ENCODE measurements at places on chromosomes 1 and 21.
A peak's percentile ranks its signal among the peaks of the same experiment; 100 is the strongest.

- DNase-seq, result no peak
These were observed 44.1 kb upstream of the BCL10 start for GRCh38 chr1:85320371-85321131.

DNA sequence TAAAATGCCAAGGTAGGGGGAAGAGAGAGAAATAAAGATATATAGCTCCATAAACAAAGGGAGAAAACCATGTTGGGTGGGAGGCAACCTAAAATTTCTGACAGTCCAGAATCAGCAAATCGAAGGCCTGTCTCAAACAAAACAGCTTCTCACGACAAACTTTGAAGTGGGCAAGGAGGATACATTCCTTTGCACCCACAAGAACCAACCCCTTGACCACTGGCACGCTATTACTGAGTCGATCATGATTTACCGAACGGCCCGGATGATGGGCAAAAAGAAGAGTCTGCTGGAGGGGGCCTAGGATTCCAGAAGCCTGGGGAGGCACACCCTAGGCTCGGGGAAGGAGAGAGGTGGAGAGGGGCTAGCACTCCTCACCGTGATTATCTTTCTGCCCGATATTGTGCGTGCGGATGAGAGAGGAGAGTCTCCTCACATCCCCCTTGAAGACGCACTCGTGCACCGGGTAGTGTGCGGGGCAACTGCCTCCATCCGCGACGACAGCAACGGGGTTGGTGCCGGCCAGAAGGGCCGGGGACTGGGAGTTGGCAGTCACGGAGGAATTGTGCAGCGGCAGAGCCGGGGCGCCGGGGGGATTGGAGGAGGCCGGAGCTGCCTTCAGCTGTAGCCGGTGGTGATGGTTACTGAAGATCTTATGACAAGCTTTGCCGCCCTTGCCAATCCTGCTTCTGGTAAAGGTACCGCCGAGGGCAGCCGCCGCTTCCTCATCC lies 756 bp downstream of the ANKRD13C start:
- DNase-seq, result no peak

DNA sequence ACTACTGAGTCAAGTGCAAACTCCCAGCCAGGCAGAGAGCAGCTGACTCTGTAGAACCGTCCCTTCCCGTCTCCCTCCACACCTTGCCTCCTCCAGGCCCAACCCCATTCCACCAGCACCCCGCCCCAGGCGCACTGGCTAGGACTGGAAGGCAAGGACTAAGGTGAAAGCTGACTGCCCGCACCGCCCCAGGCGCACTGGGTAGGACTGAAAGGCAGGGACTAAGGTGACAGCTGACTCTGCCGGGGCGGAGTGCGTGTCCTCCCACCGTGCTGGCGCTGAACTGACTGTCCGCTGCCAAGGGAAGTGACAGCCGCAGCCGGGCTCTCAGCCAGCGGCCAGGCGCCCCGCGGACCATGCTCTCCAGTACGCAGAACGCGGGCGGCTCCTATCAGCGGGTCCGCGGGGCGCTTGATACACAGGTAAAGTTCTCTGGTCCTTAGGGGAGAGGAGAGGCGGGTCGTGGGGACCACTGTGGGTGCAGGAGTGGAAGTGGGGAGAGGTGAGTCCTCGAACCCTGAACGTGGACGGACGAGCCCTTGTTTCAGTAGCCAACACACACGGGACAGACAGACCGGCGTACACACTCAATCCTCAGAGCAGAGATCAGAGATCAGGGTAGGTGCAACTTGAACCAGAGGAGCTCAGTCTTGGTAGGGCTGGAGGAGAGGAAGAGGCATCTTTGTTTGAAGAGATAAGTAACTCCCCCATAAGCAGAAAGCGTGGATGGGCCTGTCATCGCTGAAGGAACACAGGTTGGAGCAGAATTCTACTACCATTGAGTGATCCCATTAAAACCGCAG lies 58.0 kb downstream of the RBM11 start:
- no peak for DNase-seq

- DNase-seq, result no peak
These were observed 201.1 kb upstream of the C1orf87 start for GRCh38 chr1:60274422-60275290.

GRCh38 chr1:9538669-9539164 lies 548 bp upstream of the SLC25A33 start:
- no peak for DNase-seq

- DNase-seq, result peak; percentile 21
These were observed 135.5 kb downstream of the HIVEP3 start for GRCh38 chr1:41783189-41783639.

- DNase-seq, result no peak
These were observed 33.4 kb upstream of the KAZN start for GRCh38 chr1:14565090-14565489.

GRCh38 chr21:39144191-39144590 lies 39.1 kb downstream of the PSMG1 start:
- no peak for DNase-seq

DNA sequence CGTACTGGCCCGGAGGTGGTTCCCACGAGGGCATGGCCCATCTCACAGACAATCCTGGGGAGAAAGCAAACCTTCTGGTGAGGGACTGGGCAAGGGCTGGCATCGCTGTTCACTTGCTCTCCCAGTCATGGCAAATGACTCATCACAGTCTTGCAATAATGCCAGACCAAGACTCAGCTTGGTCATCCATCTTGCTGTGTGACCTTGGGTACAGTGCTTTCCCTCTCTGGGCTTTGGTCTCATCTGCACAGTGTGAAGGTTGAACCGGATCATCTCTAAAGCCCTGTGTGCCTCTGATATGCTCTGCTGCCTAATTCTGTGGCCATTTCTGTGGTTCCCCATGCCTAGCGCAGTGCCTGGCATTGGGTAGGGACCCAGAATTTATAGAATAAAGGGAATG lies 143.6 kb upstream of the CD34 start:
- no peak for DNase-seq

- no peak for DNase-seq
These were observed 1191.0 kb upstream of the NCAM2 start for GRCh38 chr21:19807201-19807600.

DNA sequence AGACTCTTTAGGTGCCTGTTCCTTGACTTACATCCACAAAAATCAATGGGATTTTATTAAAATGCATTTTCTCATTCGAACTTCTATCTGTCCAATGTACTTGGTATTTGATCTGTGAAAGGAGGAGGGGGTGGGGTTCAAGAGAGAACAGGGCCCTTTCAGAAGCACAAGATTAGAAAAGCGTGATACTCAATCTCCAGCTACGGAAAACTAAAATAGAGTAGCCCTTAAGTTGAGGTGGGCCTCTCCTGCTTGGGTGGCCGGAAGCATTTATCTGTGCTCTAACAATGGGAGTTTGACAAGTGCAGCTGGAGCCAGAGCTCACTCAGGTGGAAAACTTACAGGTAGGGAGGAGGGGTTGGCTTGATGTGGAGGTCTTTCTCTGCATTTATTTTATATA lies 462 bp upstream of the RXRG start:
- no peak for DNase-seq

GRCh38 chr1:53557369-53557768 lies 98.2 kb downstream of the DMRTB1 start:
- no peak for DNase-seq

GRCh38 chr1:224273641-224274040 lies 56.3 kb downstream of the NVL start:
- no peak for DNase-seq

GRCh38 chr1:71427066-71427465 lies 346.2 kb upstream of the ZRANB2 start:
- no peak for DNase-seq

DNA sequence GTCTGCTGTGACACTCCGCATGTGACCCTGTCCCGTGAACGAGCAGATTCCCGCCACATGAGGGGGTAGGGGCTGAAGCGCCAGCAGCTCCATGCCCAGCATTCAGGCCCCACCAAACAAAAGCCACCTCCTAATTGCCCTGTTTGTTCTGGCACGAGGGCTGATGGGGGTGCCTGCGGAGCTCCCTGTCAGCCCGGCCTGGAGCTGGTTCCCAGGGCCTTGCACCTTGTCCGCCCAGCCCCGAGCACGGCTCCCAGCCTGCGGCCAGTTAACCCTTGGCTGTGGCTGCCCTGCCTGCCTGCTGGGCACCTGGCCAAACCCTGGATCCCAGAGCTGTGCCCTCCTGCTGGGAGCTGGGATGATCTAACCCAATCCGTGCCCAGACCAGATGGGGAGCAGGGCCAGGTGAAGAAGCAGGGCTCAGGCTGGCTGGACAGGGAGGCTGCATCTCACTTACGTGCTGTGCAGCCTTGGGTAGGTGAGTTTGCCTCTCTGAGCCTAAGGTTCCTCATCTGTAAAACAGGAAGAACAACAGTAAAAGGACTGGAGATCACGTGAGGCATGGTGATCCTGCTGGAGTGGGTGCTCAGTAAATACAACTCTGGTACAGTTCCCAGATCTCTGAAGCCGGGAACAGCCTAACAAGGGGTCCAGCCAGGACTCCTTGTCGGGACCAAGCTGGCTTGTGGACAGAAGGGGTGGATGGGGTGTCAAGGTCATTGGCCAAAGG lies 110.9 kb upstream of the IFFO2 start:
- no peak for DNase-seq

DNA sequence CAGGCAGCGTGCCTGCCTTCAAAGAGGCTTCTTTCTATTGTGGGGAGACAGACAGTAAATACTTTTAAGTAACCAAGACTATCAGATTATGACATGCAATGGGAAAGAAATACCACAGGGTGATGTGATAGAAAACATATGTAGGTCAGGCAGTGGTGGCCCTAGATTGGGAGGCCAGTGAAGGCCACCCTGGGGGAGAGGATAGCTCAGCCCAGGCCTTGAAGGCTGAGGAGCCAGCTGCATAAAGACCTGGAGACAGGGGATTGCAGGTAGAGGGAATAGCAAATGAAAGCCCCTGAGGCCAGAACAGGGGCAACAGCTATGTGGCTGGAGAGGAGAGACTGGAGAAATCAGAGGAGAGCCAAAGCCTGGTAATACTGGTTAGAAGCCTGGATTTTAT lies 4.0 kb downstream of the SOX13 start:
- DNase-seq, result no peak

DNA sequence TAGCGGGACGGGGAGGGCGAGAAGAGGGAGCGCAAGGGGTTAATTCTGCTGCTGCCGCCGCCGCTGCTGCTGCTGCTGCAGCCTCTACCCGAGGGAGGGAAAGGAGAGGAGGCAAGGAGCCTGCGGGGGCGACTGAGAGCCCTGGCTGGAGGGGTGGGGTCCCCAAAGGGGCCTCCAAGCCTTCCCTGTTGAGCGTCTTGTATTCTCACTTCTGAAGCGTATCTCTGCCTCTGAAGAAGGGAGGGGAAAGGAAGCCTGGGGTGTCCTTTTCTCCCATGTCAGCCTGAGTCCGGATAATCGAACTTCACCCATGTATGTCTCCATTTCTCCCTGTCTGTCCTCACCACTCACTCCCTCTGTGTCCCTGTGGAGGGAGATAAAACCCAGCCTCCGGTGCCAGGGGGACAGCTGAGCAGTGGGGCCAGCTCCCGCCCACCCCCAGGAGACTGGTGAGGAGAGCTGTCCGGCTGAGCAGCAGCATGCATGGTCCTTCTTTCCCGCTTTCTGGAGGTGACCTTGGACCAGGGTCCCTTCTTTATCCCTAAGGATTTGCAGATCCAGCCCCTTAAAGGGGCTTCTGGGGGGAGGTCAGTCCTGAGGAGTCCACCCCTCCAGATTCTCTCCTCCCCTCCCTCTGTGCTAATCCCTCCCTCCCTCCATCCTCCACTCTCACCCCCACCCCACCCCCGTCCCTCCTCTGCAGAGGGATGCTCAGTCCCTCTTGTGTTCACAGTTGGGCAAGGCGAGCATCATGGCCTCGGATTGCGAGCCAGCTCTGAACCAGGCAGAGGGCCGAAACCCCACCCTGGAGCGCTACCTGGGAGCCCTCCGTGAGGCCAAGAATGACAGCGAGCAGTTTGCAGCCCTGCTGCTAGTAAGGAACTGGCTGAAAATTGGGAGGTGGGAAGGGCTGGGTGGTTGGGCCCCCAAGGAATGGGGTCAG lies 1.0 kb downstream of the NCDN start:
- DNase-seq, result no peak

- DNase-seq, result no peak
These were observed 32.1 kb upstream of the EPHX4 start for GRCh38 chr1:91997607-91998195.

- DNase-seq, result no peak
These were observed 54.6 kb upstream of the POU2F1 start for GRCh38 chr1:167165948-167166689.

DNA sequence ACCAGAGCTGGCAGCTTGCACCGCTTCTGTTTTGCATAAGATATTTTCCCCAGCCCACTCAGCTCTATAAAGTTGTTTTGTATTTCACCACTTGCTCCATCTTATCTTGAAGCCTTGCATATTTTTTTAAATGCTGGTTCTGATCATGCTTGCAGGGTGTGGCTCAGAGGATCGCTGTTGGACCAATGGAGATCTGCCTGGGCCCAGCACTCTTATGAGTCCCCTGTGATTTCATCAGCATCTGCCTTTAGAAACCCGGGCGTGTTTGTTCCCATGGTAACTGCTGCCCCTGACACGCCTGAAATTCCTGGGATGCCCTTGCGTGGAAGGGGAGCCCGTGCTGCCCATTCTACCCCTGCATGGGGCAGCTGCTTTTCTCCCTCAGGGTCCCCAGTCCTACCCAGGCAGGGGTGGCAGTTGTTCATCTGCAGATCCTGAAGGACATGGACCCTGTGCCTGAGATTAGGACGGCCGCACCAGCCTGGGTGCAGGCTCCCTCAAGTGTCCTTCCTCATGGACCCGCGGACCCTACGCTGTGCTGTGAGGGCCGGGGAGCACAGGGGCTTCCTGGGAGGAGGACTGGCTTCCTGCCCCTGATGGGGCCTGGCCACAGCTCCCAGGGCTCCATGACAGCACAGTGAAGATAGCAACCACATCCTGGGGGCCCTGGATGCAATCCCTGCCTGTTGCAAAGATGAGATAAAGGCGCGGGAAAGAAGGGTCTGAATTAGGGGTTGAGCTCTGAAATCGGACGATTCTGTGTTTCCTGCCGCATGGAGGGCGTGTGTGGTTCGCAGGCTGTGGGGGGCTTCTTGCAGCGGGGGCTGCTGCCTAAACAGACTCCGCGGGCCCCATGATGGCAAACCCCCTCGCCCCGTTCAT lies 226.5 kb downstream of the SDCCAG8 start:
- DNase-seq, result no peak

- DNase-seq, result no peak
These were observed 2.6 kb downstream of the OR10T2 start for GRCh38 chr1:158396646-158397045.

DNA sequence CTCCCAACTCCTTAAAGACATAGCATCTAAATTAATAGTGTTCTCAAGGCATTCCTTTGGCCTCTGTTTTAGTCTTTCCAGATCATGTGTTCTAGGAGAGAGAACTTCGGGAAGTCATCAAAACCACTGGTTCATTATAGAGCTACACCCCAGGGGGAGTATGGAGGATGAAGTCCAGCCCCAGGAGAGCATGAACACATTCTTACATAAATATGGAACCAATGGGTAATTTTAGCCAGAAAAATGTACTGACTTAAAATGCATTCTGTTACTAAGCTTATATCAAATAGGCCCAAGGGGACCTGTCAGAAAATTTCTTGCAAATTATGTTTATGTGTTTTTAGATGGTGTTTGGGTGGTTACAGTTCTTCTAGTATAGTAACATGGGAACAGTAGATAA lies 165.2 kb downstream of the NTMT2 start:
- no peak for DNase-seq

GRCh38 chr1:86175756-86176155 lies 19.2 kb upstream of the COL24A1 start:
- DNase-seq, result no peak

- no peak for DNase-seq
These were observed 75.7 kb downstream of the BCAR3 start for GRCh38 chr1:93605812-93606512.

Data from stimulated activated CD4-positive, alpha-beta T cell treated with anti-CD3 and anti-CD28 coated beads, Interleukin-15, amount 100 ng/mL, for 1 hour (primary cell).